SIG-M5 (cell line): ENCODE measurements at places on chromosomes 3 and 15.

- DNase-seq = no peak
These were observed 10.6 kb upstream of the SPRED1 start for GRCh38 chr15:38242055-38242454.

GRCh38 chr15:94080416-94080815, 150.9 kb upstream of the MCTP2 start:
- no peak for DNase-seq

GRCh38 chr15:85543741-85544155, 163.3 kb downstream of the AKAP13 start:
- DNase-seq = no peak

- no peak for DNase-seq
These were observed 20.2 kb upstream of the MEF2A start for GRCh38 chr15:99545605-99546004.

- no peak for DNase-seq
These were observed 829.3 kb upstream of the CFAP20DC start for GRCh38 chr3:59879031-59879581.

DNA sequence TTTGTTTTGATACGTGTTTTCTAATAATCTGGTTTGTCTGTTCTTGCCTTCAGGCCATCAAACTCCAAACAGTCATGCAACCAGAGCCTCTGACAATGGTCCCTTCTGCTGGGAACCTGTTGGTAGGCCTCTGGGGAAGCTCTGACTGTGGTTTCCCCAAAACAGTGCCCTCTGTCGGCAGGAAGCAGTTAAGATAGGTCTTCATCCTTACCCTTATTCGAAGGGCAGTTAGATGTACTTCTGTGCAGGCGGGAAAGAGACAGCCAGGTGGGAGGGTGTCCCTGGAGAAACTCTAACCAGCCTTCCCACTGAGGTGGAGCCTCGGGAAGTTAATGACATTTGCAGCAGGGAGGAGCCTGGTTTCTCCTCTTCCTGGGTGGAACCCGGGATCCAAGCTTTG, 81.6 kb upstream of the CHMP2B start:
- DNase-seq = no peak

- DNase-seq = no peak
These were observed 37.5 kb upstream of the CCR4 start for GRCh38 chr3:32913790-32914446.

DNA sequence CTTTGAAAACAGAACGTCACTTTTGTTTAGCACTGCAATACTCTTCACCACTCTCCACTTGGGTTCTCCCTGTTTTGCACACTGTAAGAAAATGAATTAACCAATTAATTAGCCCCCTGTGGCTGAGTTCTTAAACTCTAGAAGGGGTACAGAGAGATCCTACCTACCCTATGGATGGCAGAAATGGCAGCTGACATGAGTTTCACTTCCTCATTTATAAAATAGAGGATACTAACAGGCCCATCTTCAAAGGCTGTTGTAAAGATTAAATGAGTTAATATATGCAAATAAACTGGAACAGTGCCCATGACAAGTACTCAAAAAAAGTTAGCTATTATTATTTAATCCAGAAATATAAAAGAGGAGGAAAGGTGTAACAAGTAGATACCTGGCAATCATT, 36.9 kb downstream of the SUCLG2 start:
- no peak for DNase-seq

GRCh38 chr3:56351537-56351936, 116.7 kb downstream of the ERC2 start:
- DNase-seq = no peak

DNA sequence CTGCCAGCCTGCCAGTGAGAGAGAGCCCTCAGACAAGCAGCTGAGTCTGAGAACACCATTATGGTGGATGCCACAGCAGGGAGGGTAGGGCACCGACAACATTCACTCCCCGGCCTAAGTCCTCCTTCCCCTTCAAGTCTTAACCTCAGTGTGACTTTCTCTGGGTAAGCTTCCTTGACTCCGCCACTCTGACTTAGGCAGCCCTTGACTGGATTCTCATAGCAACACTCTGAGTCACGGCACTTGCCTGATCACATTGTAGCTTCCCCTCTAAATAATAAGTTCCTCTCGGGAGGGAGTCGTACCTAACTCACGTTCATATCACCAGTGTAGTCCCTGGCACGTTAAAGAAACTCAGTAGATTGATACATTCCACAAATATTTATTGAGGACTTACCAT, 180.5 kb downstream of the FOXB1 start:
- no peak for DNase-seq

GRCh38 chr3:14256561-14257342, 78.1 kb downstream of the LSM3 start:
- no peak for DNase-seq
